Foreskin melanocyte (primary cell): ENCODE measurements at places on chromosomes 6 and 20.
A peak's percentile ranks its signal among the peaks of the same experiment; 100 is the strongest.

DNA sequence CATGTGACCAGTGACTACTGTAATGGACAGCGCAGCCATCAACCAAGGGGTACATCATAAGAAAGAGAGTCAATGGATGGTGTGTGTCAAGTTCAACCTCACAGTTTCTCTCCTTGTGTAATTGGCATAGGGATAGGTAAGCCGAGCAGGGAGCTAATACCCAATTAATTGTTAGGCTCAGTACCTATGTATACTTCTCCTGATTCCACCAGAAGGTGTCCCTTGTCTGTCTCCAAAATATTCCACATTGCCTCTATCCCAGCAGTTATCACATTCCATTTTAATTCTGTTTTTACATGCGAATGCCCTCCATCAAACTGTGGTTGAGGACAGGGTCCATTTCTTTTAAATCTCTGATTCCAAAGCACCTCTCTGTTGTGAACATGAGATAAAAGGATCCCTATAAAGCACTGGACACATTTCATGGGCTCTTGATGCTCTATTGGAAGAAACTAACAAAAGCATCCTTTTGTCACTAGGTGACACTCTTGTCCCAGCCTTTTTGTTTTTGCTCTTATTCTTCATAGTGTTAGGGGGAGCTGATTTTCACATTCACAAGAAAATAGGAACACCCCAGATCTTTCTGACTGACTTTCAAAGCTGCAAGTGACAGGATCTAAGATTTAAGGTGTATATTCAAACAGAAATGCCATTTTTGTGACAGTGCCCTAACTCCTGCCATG lies 38.9 kb downstream of the FBXO9 start:
- peak; percentile 6 for DNase-seq

DNA sequence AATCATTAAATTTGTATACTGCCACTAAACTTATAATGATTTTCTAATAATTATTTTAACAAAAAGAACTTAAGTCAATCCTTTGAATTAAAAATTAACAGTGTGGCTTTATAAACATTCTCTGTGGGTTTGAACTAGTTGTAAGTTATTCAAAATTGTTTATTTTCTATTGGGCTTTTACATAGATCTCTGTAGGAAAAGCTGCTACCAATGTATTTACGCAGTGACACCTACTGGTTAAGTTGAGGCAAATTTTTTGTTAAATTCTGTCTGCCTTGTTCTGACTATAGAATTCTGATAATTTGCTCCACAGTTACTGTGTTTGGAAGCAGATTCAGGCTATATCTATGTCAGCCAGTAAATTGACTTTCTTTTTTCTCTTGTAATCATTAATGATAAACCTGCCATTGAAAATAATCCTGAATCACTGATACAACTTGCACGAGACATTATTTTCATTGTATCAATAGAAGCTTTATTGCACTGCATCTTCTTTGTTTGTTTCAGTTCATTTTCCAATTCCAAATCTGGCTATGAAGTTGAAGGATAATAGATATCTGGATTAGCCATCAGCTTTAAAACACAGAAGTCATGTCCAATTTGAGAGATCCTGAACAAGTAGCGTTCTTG lies 66.0 kb upstream of the UTRN start:
- DNase-seq = peak; percentile 37

- DNase-seq = no peak
Observed at GRCh38 chr20:49122920-49123319, 65.2 kb downstream of the STAU1 start.

DNA sequence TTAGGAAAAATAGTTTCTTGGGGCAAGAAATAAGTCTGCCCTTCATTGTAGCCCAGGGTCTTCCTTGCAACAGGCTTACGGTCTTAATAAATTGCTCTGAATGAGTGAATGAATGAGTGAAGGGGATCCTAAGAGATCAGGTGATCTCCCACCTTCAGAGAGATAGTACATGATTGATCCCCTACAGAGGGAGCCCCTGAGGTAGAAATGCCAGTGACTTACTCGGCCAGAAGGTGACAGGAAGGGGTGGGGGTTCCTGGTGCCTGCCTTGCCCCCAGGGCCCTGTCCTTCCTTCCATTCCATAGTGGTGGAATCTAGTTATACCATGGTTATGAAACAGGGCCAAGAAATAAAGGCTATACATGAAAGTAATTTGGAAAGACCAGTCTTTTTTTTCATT lies 215.3 kb upstream of the SSTR4 start:
- DNase-seq = no peak

- DNase-seq = no peak
Observed at GRCh38 chr20:34574426-34574825, 15.9 kb downstream of the MAP1LC3A start.

GRCh38 chr20:23374441-23374840 lies 12.5 kb downstream of the GZF1 start:
- DNase-seq = no peak

- peak; percentile 14 for DNase-seq
Observed at GRCh38 chr6:132764370-132764769, 6.7 kb upstream of the VNN2 start.

- DNase-seq = no peak
Observed at GRCh38 chr6:134956032-134956431, 6.1 kb upstream of the ALDH8A1 start.

DNA sequence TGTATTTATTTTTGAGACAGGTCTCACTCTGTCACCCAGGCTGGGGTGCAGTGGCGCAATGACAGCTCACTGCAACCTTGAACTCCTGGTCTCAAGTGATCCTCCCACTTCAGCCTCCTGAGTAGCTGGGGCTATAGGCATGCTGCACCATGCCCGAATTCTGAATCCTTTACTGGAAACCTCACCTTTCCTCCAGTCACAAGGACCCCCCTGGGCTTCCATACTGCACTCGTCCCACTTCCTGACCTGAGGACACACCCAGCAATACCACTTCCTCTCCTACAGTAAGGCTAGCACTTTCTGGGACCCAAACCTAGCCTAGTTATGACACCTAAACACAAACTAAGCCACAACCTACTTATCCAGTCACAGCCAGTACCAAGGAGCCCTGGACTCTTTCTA lies 68.2 kb downstream of the FAM217A start:
- no peak for DNase-seq

GRCh38 chr6:134517868-134518267 lies 200.0 kb upstream of the SGK1 start:
- no peak for DNase-seq

DNA sequence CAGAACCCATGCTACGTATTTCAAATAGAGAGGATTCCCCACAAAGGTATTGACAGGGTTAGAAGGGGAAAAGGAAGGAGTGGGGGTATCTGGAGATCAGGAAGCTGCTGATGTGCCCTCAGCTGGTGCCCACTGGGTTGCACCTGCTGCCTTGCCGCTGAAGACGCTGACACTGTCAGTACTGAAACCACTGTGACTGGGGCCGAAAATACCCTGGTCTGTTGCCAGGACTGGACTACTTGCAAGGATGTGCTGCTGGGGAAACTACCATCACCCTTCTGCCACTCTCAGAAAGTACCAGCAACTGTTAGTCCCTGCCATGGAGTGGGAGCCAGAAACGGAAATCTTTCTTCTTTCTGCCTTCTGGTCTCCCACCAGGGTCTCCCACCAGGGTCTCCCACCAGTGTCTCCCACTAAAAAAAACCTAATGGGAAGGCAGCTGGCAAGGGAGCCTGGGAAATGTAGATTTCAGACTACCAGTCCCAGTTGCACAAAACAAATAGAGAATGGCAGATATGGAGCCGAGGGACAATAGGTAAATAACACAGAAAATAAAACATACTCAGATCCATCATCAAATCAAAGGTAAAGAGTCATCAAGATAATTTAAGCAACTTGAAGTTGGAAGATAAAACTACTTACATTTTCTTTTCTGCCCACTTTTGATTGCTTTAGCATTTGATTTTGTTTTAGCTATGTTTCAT lies 204.8 kb downstream of the TPBG start:
- no peak for DNase-seq

- no peak for DNase-seq
Observed at GRCh38 chr20:61923371-61924166, 142.1 kb downstream of the TAF4 start.

GRCh38 chr6:304833-305370 lies 12.6 kb downstream of the DUSP22 start:
- DNase-seq = no peak

GRCh38 chr6:8234321-8234720 lies 132.0 kb upstream of the EEF1E1 start:
- DNase-seq = no peak

DNA sequence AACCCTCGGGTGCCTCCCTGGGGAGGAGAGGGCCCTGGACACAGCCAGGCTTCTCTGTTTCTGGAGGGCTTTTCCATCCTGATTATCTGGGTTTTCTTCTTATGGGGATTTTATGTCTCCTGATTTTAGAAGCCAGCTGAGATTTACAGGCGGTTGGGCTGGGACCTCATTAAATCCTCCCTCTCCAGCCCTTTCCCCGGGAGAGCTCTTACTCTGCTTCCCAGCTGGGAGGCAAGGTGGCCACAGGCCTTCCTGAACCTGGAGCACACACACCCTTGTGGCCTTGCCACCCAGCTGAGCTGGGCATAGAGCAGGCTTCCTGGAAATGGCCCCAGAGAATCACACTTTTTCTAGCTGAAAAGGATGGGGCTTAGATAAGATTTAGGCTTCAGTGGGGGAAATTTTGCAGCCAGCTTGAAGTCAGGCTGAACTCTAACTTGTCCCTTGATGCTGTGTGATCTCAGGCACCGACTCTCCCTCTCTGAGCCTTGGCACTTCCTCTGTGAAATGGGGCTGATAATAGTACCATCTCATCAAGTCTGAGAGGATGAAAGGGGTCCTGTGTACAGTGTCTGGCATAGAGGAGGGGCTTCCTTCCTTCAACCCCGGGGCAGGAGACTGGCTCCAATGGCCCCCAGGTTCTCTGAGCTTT lies 16.6 kb downstream of the VSTM2L start:
- DNase-seq = no peak

DNA sequence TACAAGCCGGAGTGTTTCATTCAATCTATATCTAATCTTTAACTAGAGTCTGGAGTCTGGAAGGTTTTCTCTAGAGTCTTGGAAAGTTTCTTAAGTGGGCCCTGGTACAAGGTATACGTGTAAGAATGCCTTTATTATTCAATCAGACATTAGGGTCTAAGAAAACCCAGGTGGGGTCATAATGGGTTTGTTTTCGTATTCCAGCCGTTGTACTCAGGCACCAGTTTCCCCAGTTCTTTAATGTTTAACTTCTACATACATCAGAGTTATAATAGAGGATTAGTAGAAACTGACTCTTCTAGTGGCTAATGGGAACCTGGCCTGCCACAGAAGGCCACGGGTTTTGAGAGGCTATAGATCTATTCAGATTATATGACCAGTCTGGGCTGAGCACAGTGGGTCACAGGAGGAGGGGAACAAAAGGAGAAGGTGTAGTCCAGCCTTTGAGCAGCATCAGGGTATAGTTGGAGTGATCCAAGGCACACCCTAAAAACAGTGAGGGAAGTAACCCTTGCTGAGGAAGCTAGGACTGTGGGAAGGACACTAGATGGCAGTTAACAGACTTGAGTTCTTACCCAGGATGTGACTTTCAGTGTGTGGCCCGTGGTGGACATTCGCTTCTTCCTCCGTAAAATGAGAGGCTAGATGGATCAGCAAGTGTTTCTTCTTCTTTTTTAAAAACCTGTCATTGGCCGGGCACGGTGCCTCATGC lies 15.5 kb downstream of the FAM83B start:
- DNase-seq = no peak
